ENCODE measurements at places on chromosomes 11 and 22.

- no peak for DNase-seq
Observed at GRCh38 chr11:98545544-98546175, 475.1 kb upstream of the CNTN5 start.

GRCh38 chr11:67648140-67648795 lies 2.3 kb downstream of the ACY3 start:
- DNase-seq: peak; percentile 37

- no peak for DNase-seq
Observed at GRCh38 chr11:132911186-132911585, 621.1 kb downstream of the OPCML start.

DNA sequence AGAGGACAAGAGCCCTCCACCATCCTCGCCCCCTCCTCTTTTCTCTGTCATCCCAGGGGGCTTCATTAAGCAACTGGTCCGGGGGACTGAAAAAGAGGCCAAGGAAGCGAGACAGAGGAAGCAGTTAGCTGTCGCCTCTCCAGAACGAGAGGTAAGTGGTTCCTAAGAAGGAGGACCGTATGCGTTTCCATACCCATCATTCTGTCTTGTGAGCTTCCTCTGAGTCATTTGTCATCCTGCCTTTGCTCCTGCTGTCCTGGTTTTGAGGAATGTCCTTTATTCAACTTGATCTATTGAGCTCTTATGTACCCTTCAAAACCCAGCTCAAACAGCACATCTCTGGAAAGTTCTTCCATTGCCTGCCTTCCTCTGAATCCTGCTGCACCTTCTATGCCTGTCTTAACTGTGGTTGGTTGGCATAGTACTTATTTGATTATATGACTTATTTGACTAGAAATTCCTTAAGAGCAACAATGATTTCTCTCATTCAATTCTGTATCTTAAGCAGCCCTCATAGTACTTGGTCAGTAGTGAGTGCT lies 21.3 kb downstream of the MYO18B start:
- DNase-seq: no peak

DNA sequence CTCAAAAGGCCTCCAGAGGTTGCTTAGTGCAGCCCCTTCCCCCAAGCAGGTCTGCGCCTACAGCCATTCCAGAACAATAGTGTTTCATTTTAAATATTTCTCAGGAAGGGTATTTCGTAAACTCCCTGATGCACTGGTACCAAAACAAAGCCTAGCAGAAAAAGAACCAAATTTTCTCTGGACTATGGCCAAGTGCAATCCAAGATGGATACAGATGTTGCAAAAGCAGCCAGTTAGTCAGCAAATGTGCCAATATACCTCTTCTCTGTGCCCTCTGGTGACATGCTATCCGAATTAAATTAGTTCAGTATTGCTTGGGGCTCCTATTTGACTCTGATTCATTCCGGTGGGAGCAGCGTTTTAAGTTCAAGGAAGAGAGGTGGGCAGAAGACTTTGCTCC lies 247.8 kb downstream of the NTM start:
- no peak for DNase-seq

DNA sequence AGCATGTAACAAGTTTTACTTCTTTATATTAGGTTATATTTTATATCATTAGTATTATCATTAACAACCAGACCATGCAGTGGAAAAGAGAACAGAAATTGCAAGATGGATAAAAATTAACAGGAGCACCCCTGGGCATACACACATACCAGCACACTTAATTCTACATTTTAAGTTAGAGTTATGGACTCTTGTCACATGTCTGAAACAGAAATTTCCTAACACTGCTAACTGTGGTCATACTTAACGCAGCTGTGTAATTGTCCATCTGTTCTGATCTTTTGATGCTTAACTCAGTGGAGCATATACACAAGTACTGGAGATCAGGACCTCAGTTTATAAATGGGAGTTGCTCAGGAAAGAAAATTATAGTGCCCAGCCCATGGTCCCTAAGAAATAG lies 358 bp downstream of the OR52H1 start:
- DNase-seq: no peak

DNA sequence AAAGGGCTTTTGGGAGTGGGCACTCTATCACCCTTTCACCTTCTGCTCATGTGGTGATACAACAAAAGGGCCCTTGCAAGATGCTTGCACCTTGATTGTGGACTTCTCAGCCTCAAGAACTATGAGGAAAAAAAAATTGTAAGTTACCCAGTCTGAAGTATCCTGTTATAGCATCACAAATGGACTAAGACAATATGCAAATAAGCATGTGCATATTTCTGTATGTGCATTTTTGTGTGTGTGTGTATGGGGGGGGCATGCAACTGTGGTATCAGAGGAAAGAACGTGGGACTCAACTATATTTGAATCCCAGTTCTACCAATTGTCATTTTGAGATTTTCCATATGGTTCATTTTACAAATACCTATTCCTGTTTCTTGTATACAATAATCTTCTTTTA lies 10.9 kb downstream of the JRKL start:
- no peak for DNase-seq

GRCh38 chr11:30017445-30017895 lies 640 bp upstream of the KCNA4 start:
- no peak for DNase-seq

DNA sequence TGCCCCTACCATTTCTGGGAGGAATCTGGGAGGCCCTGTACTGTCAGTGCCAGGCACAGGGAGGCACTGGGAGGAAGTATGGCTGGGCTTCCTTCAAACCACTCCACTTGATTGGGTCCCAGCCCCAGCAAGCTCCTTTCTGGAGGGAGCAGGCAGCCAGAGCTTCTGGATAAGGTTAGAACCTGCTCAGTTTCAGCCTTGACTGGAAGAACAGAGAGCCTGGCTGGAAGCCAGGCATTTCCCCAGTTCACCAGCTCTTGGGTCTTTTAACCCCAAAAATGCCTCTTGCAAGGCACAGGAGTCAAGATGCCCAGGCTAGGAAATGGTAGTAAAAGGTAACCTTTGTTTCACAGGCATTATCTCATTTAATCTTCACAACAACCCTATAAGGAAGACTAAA lies 9.0 kb upstream of the KCTD14 start:
- DNase-seq: no peak

- no peak for DNase-seq
Observed at GRCh38 chr11:26974996-26975395, 18.9 kb upstream of the FIBIN start.

DNA sequence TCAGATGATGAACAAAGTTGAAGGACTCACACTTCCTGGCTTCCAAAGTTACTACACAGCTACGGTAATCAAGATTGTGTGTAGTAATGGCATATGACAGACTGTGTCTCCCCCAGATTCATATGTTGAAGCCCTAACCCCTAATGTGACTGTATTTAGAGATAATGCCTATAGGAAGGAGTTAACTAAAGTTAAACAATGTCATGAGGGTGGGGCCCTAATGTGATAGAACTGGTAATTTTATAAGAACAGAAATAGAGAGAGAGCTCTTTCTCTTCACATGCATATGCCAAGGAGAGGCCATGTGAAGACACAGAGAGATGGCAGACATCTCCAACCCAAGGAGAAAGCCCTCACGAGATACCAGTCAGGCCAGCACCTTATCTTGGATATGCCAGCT lies 8.0 kb downstream of the AAMDC start:
- no peak for DNase-seq

- DNase-seq: no peak
Observed at GRCh38 chr22:22591348-22592299, 32.6 kb upstream of the PRAME start.

DNA sequence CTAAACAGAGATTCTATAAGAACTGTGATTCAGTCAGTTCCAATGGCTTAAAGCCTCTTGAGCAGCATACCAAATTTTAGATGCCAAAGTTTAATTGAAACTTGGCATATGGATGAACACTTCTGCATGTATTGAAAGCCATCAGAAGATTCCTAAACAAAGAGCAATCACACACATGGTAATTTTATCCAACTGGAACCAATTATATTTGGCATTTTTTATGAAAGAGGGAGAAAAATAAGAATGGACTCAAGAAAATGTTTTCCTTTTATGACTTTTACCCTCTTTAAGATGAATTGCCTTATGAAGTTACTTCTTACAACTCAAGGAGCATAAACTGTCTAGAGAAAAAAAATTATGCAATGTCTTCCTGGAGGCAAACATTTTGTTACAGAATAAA lies 7.4 kb downstream of the TRPC6 start:
- no peak for DNase-seq

- DNase-seq: no peak
Observed at GRCh38 chr22:41561335-41561734, 525 bp downstream of the CSDC2 start.

DNA sequence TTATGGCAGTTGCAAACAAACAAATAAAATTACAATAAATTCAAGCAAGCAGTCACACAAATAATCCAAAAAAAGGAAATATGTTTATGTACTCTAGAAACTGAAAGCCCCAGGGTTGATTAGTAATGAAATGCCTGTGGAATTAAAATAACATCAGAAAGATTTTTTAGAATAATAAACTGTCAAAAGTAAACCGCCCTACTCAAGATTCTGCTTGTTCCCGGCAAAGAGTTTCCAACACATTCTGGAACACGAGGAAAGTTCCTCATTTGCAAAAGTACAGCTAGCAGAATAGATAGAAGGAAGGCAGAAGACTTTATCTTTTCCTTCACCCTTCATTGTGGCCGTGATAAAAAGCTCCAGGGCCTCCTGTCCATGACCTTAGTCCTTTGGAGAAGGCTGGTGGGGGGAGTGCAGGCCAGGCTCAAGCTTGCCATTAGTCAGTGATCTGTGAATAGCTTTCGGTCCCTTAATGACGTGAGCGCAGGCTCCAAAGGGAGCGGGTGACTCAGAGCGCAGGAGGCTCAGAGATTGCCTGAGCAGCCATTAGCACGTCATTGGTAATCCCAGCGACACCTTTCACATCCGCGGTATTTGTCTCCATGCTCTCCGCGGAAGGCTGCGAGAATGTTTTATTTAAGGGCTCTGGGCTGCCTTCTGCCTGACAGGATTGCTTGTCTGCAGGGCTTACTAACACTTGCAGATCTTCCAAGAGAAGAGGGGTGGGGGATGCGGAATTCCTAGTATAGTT lies 458.3 kb downstream of the METTL15 start:
- no peak for DNase-seq

- DNase-seq: no peak
Observed at GRCh38 chr11:109275931-109276330, 146.1 kb upstream of the C11orf87 start.

GRCh38 chr11:64531906-64532312 lies 59.1 kb upstream of the SLC22A12 start:
- no peak for DNase-seq

DNA sequence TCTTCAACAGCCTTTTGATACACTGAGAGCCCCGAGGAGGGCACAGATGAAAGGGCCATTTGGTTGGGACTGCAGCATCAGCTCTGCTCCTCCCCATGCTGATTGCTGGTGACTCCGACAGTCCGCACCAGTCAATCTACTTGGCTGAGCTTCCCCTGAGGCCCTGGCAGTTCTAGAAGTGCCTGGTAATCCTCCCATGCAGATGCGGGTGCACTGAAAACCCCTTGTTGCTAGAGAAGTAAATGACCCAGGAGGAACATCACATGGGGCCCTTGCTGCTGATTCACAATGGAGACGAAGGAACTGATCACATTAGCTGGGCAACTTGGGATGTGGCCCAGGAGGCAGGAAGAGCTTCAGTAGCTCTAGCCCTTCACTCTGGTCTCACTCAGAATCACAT lies 35.2 kb upstream of the RIC3 start:
- no peak for DNase-seq

DNA sequence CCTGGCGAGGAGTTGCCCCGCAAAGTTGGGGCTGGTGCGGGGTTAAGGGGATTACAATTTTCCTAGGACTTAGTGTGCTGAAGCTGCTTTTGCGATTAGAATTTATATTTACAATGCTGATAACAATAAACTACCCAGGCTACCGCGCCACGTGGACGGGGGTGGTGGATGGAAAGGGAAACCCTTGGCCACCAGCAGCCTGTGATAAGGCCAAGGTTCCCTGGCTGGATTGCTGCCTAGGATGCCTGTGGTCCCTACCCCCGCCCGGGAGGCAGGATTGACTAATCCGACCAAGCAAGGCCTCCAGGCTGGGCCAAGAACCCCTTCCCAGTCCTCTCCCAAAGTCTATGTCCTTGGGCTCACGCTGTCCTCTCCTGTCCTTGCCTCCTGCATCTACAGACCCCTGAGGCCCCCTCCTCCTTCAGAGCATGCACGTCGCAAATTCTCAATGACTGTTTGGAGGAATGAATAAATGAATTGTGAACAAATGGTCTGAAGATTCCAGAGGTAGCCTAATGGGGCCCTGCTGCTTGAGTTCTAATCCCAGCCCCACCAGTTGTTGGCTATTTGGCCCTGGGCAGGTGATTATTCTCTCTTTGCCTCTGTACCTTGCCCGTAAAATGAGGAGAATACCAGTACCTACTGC lies 7.6 kb upstream of the CHKA start:
- DNase-seq: no peak

DNA sequence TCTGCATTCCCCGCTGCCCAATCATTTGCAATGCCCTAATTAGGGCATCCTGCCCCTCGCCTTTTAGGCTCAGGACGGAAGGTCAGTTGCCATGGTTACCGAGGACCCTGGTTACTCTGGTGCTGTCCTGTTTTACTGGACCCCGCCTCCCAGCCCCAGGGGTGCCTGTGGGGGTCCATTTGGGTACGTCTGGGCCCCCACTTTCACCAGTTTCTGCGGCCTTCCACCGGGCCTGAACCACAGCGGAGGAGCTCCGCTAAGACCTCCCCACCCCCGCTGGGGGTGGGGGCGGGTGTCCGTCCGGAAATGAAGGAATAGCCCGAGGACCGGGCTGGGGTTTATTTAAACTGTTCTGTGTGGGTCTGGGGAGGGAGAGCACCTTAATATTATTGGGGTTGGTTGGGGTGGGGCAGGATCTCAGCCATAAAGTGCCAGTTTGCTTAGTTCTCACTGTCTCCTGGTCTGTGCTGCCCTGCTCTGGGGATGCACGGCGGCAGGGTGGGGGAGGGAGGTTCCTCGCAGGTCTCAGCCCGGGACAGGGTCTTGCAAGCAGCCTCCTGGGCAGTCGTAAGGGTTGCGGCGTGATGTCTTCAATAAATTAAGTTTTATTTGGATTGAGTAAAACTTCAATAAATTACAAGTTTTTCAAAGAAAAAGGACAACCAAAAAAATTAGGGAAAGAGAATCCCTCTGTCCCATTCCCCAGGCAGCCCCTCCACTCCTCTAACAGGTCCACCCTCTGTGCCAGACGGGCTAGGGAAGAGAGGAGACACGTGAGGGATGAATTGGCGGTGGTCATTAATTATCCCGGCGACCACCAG lies 5.3 kb downstream of the PHOX2A start:
- no peak for DNase-seq

- DNase-seq: no peak
Observed at GRCh38 chr11:111449696-111450479, 62.3 kb downstream of the BTG4 start.

GRCh38 chr11:82539669-82540068 lies 194.0 kb downstream of the FAM181B start:
- DNase-seq: no peak

- DNase-seq: no peak
Observed at GRCh38 chr11:78217650-78218541, 29.2 kb downstream of the USP35 start.

DNA sequence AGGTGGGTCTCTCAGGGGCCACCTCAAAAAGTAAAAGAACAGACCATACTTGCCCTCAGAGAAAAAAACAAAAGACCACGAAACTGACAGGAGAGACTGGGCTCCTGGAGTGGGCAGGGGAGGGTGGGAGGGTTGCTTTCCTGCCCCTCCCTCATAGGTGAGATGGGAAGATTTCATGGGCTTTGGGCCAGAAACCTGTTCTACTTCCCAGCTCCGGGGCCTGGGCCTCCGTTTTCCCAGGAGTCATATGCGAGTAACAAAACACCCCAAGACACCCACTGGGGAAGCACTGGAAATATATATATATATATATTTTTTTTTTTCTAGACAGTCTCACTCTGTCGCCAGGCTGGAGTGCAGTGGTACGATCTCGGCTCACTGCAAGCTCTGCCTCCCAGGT lies 31.6 kb downstream of the TTLL1 start:
- no peak for DNase-seq

All from stimulated activated CD8-positive, alpha-beta memory T cell treated with anti-CD3 and anti-CD28 coated beads, Interleukin-7, amount 100 ng/mL, for 4 hours (primary cell).